ENCODE measurements at places on chromosomes 6 and 20. TPM values are rescaled to one million over a fixed set of nuclear protein-coding genes. Genes with fewer than 3 reads are reported as not detected.

DNA sequence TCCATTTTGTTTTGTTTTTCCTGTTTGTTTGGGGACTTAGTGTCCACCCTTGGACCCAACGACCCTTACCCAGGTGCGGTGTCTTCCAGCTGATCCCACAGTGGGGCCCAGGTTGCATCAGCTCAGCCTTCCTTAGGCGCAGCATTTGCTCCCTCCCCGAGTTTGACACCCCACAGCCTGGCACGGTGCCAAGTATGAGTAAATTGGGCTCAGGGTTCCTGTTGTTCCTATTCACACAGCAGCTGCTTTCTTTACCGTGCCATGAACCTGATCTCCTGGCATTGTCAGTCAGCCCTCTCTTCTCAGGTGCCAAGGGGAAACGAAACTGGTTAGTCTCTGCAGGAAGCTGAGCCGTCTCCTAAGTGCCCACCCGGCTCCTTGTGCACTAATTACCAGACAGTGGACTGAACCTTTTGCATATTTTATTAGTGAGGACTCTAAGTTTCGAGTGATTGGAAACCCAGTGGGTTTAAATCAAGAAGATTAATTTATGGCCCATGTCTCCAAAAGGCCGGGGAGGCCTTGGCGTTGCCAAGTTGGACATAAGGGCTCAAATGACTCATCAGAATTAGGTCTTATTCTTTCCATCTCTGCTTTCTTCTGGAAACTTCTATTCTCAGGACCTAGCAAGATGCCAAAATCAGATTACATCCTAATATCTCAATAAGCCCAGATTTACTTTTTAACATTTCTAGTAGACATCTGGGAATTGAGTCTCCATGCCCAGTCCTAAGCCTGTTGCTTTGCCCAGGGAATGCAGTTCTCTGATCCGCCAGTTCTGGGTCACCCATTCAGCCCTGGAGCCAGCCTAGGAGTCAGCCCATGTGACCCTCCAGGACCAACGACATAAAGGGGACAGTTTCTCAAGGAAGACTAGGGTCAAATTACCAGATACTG, 68.8 kb downstream of the TSHZ2 start:
- DNase-seq, result peak; percentile 10

DNA sequence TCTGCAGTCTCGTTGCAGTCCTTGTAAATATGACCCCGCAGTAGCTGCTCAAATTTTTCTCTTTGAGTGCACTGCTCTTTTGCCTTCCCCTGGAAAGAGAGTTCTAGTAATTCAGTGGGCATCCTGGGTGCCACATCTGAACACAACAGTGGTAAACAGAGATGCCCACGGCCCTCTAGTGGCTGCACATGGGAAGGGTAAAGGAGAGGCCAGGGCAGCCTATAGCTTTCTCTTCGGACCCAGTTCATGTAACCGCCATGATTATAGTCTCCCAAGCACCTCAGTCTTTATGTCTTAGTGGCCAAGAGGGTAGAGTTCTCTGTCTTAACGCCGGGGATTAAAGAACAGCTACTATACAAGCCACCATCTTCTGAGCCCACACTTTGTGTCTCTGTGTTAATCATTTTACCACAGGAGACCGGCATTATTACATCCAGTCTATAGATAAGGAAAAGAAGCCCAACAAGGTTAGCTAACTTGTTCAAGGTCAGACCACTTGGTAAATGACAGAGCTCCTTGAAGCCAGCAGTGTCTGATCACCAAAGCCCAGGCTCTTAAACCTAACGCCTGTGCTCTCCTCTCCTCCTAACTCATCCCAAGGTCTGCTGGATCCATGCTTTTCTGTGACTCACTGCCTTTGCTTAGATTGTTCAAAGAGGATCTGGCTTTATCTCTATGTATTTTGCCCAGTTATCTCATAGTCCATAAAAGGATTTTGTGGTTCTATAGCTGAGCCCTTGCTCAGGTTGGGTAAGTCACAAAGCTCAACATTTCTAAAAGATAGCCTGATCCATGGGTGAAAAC, 81.8 kb downstream of the ISM1 start:
- DNase-seq, result no peak

- DNase-seq, result peak; percentile 21
Measured at GRCh38 chr6:140193269-140193668, 818.8 kb upstream of the CITED2 start.

DNA sequence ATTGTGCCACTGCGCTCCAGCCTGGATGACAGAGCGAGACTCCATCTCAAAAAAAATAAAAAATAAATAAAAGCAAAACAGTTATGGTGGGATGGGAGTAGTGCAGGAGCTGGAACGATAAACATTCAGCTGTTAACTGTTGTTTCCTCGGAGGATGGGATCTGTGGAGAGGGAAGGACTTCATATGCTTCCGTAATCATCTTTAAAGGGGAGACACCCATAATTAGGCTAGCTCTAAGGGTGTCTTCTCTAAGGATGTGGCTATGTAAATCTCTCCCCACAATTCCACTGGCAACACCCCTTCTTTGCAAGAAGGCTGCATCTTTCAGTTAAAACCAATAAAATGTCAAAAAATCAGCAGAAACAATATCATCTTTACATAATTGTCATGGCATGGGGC, 42.6 kb upstream of the MTHFD1L start:
- no peak for DNase-seq

DNA sequence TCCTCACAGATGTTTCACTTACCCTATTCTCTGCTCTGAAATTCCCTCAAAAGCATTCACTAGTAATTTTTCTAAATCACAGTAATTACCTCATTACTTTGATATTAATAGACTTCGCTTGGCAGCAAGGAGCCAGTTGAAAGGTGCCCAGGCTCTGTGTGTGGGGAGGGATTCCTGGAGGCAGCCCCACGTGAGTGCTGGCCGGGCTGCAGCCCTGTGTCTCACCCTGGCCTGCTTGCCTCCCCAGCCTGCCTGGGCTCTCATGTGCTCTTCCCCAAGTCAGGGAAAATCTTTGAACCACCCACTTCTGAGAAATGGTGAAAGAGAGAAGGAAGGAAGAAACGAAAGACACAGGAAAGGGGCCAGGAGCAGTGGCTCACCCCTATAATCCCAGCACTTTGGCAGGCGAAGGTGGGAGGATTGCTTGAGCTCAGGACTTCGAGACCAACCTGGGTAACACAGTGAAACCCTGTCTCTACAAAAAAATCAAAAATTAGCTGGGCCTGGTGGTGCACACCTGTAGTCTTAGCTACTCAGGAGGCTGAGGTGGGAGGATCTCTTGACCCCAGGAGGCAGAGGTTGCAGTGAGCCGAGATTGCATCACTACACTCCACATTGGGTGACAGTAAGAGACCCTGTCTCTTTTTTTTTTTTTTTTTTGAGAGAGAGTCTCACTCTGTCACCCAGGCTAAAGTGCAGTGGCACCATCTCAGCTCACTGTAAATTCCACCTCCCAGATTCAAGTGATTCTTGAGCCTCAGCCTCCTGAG, 20.0 kb upstream of the SNTA1 start:
- no peak for DNase-seq

DNA sequence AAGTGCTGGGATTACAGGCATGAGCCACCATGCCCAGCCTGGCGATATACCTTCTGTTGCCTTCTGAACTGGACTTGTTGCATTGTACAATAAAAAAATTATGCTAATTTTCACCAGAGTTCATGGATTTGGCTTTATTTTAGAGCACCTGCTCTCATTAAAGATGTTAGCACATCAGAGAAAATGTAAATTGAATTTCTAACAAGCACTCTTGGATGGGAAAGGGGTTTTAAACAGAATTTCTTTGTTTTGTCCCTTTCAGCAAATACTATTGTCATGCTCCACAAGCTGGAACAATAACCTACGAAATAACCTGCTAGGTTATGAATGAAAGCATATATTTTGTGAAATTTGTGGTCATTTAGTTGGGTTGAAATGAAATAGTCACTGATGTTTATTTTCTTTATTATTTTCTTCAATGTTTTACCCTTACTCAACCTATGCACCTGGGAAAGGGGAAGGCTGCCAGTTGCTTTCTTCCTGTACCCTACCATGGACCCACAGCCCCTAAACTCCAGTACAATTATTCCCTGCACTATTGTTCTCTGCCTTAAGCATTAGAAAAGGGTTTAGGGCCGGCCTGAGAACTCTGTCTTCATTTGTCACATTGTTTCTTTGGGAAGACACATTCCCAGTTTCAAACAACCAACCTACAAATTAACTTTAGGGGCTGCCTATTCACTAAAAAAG, 22.2 kb downstream of the ZDHHC14 start:
- DNase-seq, result no peak

- DNase-seq, result no peak
Measured at GRCh38 chr20:36591281-36591680, 14.3 kb upstream of the RAB5IF start.

- DNase-seq, result no peak
Measured at GRCh38 chr20:12594410-12595088, 414.2 kb upstream of the SPTLC3 start.

DNA sequence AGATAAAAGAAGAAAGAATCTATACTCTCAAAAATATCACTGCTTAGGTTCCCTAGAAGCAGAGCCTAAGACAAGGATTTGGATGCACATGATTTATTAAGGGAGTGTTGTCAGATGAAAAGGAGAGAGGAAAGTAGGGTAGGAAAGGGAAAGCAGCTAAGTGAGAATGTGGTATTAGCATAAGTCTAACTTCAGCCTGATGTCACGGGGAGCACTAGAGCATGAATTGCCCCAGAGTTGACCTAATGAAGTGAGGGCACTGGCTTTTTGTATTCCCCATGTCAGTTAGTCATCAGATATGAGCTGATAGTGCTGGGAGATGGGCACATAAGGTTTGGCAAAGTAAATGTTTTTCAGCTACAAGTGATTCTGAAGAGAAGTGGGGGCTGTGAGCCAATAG, 129.0 kb upstream of the THEMIS start:
- no peak for DNase-seq

DNA sequence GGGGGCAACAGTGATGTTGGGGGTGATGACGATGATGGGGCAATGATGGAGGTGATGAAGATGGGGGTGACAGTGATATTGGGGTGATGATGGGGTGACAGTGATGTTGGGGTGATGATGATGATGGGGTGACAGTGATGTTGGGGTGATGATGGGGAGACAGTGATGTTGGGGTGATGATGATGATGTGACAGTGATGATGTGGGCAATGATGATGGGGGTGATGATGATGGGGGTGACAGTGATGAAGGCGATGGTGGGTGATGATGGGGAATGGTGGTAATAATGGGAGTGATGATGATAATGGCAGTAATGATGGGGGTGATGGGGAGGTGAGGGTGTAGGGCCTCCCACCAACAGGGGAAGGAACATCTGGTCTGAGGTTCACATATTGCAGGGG, 150.6 kb downstream of the ERMARD start:
- no peak for DNase-seq

DNA sequence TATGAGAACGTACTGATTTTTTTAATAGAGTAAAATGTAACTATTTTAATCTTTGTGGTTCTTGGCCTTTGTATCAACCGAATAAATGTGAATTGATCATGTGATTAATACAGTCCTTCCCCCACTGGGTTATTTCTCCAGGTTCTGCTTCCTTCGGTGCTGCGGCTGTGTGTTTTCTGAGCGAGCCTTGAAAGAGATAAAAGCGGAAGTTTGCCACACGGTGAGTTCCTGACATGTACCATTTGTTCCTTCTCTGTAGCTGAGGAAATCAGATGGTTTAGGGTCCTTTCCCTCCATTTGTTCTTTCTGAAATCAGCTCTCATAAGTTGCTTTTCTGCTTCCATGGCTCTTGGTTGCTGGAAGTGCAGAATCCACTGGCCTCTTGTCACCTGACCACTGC, 15.5 kb downstream of the RTF2 start:
- DNase-seq, result peak; percentile 67

- no peak for DNase-seq
Measured at GRCh38 chr6:7402716-7403115, 13.1 kb downstream of the RIOK1 start.

DNA sequence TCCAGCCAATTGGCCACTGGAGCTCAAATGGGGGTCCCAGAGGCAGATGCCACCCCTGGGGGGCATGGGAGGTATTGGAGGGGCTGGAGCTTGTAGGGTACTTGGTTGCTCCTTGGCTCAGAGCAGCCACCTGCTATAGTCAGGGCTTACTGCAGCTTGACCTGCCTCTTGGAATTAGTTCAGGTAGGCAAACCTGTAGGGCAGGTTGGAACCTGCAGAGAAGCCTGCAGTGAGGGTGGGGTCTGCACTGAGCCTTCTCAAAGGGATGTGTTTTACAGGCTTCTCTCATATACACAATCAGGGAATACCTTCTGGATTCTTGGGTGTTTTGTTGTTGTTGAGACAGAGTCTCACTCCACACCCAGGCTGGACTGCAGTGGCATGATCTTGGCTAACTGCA, 94.2 kb upstream of the MYL9 start:
- DNase-seq, result no peak

GRCh38 chr20:45405571-45406259, 2.4 kb upstream of the DBNDD2 start:
- DNase-seq, result no peak

- no peak for DNase-seq
Measured at GRCh38 chr6:4937414-4937813, 66.4 kb downstream of the RPP40 start.

DNA sequence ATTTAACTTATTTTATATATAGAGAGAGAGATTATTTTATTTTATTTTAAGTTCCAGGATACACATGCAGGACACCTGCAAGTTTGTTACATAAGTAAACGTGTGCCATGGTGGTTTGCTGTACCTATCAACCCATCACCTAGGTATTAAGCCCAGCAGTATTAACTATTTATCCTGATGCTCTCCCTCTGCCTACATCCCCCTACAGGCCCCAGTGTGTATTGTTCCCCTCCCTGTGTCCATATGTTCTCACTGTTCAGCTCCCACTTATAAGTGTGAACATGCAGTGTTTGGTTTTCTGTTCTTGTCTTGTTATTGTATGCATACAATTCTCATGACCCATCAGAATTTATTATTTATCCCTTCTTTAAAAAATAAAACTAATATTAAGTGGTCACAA, 34.6 kb downstream of the FKBP1C start:
- DNase-seq, result no peak

GRCh38 chr6:125550892-125551291, 198.5 kb upstream of the HEY2 start:
- DNase-seq, result no peak

DNA sequence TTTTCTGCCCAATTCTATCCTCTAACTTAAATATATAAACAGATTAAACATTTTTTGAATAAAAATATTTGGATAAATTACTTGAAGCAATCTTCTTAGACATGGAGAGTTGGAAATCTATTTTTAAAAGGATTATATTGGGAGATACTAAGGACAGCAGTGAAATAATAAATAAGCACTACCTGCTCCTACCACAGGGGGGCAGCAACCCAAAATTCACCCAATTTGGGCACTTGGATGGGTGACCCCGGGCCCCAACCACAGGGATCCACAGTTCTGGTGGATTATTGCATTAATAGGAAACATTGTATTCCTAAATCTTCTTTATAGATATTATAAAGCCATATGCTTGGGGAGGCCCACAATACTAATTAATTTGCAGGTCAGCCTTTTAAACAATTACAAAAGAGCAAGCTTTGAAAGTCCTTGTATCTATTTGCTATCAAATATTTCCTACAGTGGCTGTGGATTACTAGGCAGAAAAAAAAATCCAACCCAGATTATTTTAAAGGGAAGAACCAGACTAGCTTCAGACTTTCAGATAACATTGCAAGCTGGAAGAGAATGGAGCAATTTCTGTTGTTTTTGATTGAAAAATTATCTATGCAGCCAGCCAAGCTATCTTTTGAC, 66.4 kb upstream of the PDE10A start:
- no peak for DNase-seq

The SLC32A1 gene
- total RNA-seq, result not detected

The SLC13A3 gene
- 0.49 TPM for total RNA-seq

The MAP3K4 gene
- 105 TPM for total RNA-seq

The PRICKLE4 gene
- not detected for total RNA-seq

The NTSR1 gene
- total RNA-seq, result not detected

The NUS1 gene
- 23.1 TPM for total RNA-seq

The PPP1R14C gene
- not detected for total RNA-seq

The FAM83B gene
- total RNA-seq, result not detected

The HTR1E gene
- not detected for total RNA-seq
